ENCODE measurements at places on chromosomes 13 and 19.

DNA sequence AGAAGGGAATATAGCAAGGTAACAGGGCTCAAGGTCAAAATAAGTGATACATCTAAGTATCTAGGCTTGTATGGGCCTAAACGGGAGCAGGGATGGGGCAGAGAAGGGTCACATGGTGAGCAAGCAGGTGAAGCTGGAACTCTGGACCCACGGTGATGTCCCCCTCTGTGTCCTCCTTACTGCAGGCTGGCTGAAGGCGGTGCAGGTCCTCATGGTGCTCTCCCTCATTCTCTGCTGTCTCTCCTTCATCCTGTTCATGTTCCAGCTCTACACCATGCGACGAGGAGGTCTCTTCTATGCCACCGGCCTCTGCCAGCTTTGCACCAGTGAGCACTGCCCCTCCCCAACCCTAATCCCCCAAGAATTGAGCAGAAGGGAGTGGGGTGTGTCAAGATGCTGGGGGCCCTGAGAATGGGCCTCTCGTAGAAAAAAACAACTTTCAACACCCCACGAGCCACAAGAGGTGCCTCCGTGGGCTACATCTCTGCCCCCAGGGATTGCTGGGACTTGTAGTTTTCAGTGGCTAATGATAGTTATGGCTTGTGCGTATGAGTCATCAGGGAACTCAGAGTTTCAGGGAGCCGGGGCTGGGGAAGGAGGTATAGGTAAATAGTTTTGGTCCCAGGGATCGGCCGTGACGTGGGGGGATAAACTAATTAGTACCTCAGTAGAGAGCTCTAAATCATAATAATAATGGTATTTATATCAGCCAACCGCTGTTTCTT lies 4.0 kb downstream of the EMP3 start:
- DNase-seq: peak; percentile 23

GRCh38 chr13:71540098-71540497 lies 326.9 kb downstream of the DACH1 start:
- no peak for DNase-seq

- no peak for DNase-seq
These were observed 98.2 kb downstream of the UBL3 start for GRCh38 chr13:29752175-29752574.

GRCh38 chr19:14474827-14475226 lies 327 bp downstream of the PTGER1 start:
- DNase-seq: no peak

DNA sequence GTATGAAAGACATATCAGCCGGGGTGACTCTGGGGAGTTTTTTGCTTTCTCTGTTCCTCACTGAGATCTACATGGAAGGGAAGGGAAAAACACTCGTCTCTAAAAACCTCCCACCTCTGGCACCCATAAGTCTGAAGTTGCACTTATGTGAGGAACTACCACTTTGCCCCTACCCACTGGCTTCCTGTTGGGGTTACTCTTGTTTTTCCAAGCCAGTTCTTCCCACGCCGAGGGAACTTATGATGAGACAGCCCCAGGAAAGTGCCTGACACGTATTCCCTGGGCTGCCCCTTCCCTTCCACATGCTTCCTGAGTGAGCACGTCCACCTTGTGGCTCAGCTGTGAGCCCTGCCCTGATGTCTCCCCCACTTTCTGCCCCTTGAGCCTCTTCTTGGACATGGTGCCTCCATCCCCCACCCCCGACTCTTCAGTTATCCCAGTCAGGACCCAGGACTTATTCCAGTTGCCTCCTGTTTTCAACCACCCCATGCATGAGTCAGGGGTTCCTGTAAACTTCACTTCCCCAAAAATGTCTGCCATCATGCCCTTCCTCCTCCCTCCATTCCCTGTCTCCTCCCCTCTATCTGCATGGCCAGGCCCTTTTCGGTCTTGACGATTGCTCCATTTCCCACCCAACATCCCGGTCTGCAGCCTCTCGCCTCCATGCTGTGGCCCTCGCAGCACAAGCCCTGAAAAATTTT lies 5.1 kb upstream of the SIGLEC7 start:
- no peak for DNase-seq

DNA sequence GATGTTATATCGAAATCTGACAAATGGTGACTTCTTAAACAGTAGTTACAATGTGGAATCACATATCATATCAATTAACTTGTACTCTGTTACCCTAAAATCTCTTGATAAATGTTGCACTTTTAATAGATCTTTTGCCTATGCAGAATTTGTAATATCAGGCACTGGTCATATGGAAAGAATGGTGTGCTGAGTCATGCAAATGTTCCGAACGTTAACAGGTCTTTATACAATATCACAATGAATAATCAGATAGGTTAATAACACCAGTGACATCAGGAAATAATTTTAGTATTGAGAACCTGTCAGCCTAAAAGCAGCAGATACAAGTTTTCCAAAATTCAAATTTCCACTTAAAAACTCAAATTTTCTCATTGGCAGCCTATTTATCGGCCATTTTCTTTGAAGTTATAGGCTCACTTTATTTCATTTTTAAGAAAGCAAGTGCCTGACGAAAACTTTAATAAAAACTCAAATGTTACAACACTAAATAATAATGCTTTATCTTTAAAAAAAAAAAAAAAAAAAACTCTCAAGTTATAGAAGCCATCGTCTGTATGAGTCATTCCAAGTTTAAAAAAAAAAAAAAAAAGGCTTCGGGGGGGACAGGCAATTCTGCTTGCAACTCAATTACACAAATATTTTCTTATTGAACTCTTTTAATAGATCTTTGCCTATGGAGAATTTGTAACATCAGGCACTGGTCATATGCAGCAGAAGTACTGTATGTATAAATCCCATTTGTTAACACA lies 180.9 kb downstream of the DIAPH3 start:
- DNase-seq: no peak

GRCh38 chr19:35112995-35113688 lies 2.5 kb upstream of the FXYD3 start:
- no peak for DNase-seq

GRCh38 chr13:71242201-71242600 lies 624.8 kb downstream of the DACH1 start:
- no peak for DNase-seq

DNA sequence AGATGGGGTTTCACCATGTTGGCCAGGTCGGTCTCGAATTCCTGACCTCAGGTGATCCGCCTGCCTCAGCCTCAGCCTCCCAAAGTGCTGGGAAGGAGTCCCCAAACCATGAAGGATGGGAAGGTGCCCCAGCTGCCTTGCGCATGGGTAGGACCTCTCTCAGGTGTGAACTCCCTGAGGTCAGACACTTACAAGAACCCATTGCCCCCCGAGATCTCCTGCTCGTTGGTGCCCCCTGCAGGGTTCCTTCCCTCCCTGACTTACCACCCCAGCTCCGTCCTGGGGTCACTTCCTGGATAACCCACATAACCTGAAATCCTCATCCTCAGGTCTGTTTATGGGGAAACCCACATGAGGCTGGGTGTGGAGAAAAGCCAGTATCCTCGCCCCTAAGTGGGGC lies 41.7 kb downstream of the UNC13A start:
- DNase-seq: no peak

DNA sequence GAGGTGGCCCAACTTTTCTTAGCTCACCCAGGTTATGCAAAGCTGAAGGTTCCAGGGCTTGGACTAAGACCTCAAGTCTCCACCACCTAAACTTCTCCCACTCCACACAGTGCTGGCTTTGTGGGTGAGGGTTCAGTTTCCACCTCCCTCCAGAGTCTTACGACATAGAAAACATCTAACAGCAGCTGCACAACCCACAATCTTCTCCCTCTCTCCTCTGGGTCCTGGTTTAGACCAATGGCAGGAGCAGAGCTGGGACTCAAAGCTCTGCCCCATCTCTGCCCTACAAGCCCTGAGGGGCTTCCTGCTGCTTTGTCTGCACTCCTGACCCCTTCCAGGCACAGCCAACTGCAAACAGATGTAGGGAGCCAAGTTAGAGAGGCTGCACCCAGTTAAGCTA lies 16.0 kb downstream of the IRGC start:
- DNase-seq: no peak

- peak; percentile 51 for DNase-seq
These were observed 41.2 kb upstream of the KLF2 start for GRCh38 chr19:16283210-16284061.

DNA sequence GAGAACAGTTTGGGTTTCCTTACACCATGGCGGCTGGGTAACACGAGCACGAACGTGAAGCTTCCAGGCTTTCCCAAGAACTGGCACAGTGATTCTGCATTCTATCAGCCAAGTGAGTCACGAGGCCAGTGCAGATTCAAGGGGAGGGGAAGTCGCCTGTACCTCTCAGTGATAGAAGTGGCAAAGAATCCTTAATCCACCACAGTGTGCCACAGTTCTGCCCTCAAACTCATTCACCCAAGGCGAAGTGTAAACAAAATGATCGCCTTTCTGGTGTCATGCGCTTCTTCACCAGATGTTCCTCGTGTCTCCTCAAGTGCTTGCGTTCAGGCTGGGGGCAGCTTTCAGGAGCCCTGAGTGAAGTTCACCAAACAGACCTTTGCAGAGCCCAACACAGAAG lies 24.9 kb upstream of the AMER2 start:
- no peak for DNase-seq

DNA sequence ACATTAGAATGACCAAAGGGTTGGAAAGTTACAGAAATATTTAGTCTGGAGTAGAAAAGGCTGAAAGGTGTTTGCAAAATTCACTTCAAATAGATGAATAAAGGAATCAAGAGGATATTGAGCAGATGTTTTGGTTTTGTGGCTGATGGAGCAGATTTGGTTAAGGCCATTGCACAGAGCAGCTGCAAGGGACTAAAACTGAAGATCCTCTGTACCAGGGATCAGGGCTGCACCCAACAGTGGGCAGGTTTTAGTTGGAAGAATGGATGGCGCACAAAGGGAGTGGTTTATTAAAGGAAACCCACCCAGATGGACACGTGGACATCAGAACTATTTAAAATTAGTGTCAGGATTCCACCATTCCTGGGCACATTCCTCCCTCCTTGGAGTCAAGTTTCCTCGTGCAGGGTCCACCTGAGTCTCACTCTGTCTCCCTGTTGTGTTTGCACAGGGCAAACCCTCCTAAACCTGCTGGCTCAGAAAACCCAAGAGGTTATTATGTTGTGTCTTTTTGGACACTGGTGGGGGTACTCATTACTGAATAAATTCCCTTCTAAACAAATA lies 9.2 kb upstream of the UBAC2 start:
- no peak for DNase-seq

DNA sequence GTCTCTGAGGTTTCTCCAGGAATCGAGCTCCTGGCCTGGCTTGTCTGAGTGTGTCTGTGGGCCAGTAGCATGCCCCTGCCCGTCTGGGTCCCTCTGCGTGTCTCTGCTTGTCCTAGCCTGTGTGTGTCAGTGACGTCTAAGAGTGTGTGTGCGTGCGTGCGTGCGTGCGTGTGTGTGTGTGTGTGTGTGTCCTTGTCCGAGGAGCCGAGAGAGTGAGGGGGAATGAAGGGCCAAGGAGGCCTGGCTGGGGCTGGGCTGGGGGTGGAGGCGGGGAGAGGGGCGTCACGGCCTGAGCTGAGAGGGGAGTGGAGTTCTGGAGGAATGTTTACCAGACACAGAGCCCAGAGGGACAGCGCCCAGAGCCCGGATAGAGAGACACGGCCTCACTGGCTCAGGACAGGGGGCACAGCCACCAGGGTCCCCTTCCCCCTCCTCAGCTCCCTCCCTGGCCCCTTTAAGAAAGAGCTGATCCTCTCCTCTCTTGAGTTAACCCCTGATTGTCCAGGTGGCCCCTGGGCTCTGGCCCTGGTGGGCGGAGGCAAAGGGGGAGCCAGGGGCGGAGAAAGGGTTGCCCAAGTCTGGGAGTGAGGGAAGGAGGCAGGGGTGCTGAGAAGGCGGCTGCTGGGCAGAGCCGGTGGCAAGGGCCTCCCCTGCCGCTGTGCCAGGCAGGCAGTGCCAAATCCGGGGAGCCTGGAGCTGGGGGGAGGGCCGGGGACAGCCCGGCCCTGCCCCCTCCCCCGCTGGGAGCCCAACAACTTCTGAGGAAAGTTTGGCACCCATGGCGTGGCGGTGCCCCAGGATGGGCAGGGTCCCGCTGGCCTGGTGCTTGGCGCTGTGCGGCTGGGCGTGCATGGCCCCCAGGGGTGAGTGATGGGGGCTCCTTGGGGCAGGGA lies at the start of gene AXL:
Gene AXL (plus strand): TSS at position 609 of the 893 bp plus-strand sequence. CDS start 170 bp downstream, at position 779.
- no peak for DNase-seq

DNA sequence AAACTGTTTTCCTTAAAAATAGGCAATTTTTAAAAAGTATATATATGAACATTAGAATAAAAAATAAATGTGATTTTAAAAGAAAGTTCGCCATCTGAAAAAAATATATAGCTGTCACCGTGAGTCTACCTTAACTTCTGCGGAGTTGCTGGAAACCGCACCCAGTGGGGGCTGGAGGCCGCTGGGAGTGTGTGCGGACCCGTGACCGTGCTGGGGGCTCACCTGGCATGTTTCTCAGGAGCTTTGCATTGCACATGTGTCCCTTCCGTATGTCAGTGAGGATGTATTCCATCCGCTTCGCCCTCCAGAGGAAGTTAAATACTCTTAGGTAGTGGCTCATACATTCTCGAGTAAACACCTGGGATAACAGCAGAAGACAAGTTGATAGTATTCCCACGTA lies 71.7 kb downstream of the TUBGCP3 start:
- DNase-seq: no peak

DNA sequence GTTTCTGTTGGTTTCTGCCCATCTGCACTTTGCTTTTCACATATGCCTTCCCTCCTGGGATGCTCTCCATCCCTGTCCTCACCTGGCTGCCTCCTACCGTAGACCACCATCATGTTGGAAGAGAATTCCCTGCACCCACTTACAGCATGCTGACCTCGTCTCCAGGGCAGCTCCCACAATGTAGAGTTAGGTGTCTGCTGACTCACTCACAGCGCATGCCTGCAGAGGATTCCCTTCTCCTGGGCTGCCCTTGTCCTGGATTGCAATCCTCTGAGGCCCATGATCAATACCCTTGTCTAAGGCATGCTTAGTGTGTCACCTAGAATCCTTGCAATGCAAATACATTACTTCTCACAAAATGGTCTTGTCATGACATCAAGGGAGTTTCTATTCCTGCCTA lies 43.6 kb downstream of the STOML3 start:
- DNase-seq: no peak

DNA sequence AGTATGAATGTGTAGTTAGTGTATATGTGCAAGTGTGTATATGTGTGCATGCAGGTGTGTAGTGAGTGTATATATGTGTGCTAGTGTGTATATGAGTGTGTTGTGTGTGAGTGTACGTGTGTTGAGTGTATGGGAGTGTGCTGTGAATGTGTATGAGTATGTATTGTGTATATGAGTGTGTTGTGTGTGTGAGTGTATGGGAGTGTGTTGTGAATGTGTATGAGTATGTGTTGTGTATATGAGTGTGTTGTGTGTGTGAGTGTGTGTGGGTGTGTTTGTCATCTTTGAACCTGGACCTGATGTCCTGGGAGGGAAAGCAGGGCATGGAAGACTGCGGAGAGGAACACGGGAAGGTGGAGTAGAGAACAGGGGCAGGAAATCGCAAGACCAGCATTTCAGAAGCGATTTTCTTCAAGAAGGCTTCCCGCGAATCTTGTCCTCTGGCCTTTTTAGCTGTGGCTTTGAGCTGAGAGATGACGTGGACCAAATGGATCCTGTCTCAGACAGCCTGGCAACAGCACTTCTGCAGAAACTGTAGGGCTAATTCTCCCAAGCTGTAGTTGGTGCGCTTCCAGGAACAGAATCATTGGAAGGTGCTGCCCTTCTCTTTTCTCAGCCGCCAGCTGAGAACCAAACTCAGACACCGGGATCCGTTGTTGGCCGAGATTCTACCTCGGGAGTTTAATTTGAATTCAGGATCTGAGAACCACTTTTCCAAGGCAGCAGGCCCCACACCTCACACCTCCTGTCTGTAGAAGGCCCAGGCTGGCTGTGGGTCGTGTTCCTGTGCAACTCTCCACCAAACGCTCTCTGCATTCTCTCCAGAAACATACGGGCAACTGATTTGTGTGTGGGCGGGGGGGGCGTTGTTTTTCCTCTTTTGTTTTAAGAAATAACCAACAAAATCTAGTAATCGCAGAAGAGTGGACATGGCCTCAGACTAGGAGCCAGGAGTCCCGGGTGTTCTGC lies 94.7 kb upstream of the RAP2A start:
- no peak for DNase-seq
